ENCODE measurements at places on chromosomes 13 and 19.

- DNase-seq = no peak
Observed at GRCh38 chr13:22793598-22794134, 387.1 kb upstream of the SGCG start.

- peak; percentile 79 for DNase-seq
Observed at GRCh38 chr19:43594710-43595604, 977 bp downstream of the IRGQ start.

- DNase-seq = no peak
Observed at GRCh38 chr13:53090461-53090860, 61.8 kb downstream of the OLFM4 start.

DNA sequence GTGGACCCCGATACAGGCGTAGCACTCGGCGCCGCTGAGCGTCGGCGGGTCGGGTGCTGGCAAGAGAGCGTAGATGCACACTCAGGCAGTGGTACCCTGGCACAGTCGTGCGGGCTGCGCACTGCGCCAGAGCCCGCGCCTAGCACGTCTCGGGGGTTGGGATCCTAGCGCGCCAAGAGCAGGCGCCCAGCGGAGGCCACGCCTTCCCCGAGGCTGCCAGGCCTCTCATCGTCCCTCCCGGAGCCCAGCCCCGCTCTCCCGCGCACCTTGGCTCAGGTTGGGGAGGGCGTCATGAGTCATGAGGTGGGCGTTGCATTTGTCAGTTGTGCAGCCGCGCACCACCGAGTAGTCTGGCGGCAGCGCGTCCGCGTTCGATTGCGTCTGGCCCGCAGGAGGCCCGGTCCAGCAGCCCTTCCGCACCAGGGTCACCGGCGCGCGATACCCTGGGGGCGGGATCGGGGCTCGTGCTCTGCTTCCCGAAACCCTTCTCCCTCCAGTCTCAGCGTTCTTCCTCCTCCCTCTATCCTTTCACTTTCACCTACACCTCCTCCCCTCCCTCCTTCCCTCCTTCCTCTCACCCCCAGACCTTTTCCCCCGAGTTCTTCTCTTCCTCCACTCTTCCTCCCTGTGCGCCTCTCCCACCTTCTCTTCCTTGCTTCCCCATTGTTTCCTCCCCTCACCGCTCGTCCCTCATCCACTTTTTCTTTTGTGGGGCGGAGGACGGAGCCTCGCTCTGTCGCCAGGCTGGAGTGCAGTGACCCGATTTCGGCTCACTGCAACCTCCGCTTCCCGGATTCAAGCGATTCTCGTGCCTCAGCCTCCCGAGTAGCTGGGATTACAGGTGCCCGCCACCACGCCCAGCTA, 3.5 kb downstream of the LYPD5 start:
- DNase-seq = peak; percentile 79

DNA sequence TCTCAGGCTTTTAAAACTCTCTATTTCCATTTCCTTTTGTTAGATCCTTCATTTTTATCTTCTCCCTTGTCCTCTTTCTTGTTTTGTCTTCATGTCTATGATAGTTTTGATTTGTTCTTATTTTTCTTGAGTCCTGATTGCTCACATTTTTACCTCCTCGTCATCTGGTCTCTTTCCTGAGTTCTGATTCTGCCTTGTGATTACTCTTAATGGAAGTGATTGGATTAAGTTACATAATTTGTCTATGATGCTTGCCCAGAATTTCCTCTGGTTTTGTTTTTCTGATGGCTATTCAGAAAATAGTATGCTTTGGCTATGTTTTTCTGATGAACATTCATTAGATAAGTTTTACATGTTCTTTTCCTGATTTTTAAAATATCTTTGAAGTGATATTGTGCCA, 102.6 kb downstream of the DNAJC3 start:
- DNase-seq = no peak

GRCh38 chr13:111957913-111958450, 109.0 kb upstream of the SOX1 start:
- no peak for DNase-seq

DNA sequence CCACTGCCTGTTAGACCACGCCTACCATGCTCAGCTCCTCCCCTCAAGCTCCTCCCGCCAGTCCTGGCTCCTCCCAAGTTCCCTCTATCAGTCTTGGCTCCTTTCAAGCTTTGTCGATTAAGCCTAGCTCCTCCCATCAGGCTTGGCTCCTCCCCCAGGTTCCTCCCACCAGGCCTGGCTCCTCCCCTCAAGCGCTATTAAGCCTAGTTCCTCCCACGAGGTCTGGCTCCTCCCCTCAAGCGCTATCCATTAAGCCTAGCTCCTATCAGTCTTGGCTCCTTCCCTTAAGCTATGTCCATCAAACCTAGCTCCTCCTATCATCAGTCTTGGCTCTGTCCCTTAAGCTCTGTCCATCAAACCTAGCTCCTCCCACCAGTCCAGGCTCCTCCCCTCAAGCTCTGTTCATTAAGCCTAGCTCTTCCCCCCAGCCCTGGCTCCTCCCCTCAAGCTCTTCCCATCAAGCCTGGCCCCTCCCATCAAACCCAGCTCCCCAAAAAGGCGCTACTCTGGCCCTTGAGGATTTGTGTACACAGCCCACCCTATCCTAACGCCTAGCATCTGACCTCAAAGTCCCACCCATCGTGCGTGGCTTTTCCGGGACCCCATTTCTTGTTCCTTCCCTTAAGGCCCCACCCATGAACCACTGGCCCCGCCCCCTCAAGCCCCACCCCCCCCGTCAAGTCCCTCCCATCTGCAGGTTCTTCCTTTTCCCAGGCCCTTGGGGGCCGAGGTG, 10.0 kb downstream of the CAMSAP3 start:
- no peak for DNase-seq

- no peak for DNase-seq
Observed at GRCh38 chr13:79413521-79413920, 7.5 kb upstream of the RBM26 start.

Data from activated naive CD4-positive, alpha-beta T cell treated with anti-CD3 and anti-CD28 coated beads, Interleukin-2, amount 50 U/mL, for 16 hours (primary cell).